Dorsolateral prefrontal cortex (tissue), 122 donors: ENCODE measurements at places on chromosomes 16 and 17. TPM values are rescaled to one million over a fixed set of nuclear protein-coding genes. Genes with fewer than 3 reads are reported as not detected.

ASGR2 gene
- total RNA-seq, result 0.88 TPM

HOXB13 gene
- total RNA-seq, result not detected

GH2 gene
- total RNA-seq, result not detected

CCL4 gene
- 3.0 TPM for total RNA-seq

C1QL1 gene
- total RNA-seq, result 27.9 TPM

TBC1D3I gene
- 0.79 TPM for total RNA-seq

NPB gene
- total RNA-seq, result 4.1 TPM

DHX58 gene
- 17.1 TPM for total RNA-seq

NKD1 gene
- total RNA-seq, result 16.5 TPM

TNRC6A gene
- 167 TPM for total RNA-seq

KRTAP4-1 gene
- not detected for total RNA-seq

GPR142 gene
- 0.98 TPM for total RNA-seq

LGALS9B gene
- total RNA-seq, result not detected

DNAH3 gene
- 0.36 TPM for total RNA-seq

KRT39 gene
- not detected for total RNA-seq

EFNB3 gene
- total RNA-seq, result 18.5 TPM

C1QTNF8 gene
- not detected for total RNA-seq

ZNF385C gene
- total RNA-seq, result 2.2 TPM

VTN gene
- 3.0 TPM for total RNA-seq

TM4SF5 gene
- total RNA-seq, result not detected

TUBB3 gene
- total RNA-seq, result 162 TPM

CASKIN2 gene
- 44.4 TPM for total RNA-seq

TRIM16 gene
- 16.5 TPM for total RNA-seq

ARL4D gene
- total RNA-seq, result 20.1 TPM

GAS2L2 gene
- 1.9 TPM for total RNA-seq

TBC1D3 gene
- total RNA-seq, result not detected

PIMREG gene
- not detected for total RNA-seq

PITPNM3 gene
- total RNA-seq, result 49.4 TPM

RAP1GAP2 gene
- 134 TPM for total RNA-seq

ADORA2B gene
- total RNA-seq, result 7.5 TPM

LRRC37A gene
- total RNA-seq, result 5.4 TPM

RRN3 gene
- total RNA-seq, result 27.4 TPM

PLSCR3 gene
- 12.9 TPM for total RNA-seq

KRTAP4-5 gene
- total RNA-seq, result not detected

CCL7 gene
- not detected for total RNA-seq

ALOX12B gene
- 0.81 TPM for total RNA-seq

DRC3 gene
- total RNA-seq, result 6.5 TPM

KRT17 gene
- 21.5 TPM for total RNA-seq

CDC6 gene
- total RNA-seq, result 6.5 TPM

SDK2 gene
- 7.9 TPM for total RNA-seq

KRTAP9-3 gene
- total RNA-seq, result not detected

CES3 gene
- total RNA-seq, result 4.0 TPM

NAA60 gene
- total RNA-seq, result 57.2 TPM

PIRT gene
- total RNA-seq, result 2.3 TPM

COG7 gene
- total RNA-seq, result 38.0 TPM

RAB26 gene
- 58.6 TPM for total RNA-seq

KRT12 gene
- total RNA-seq, result not detected

ITGAX gene
- total RNA-seq, result 5.4 TPM

PLLP gene
- 128 TPM for total RNA-seq

C1QTNF1 gene
- 8.0 TPM for total RNA-seq

HLF gene
- 150 TPM for total RNA-seq

CDH13 gene
- 59.8 TPM for total RNA-seq

CRHR1 gene
- total RNA-seq, result 33.0 TPM

CLEC18A gene
- 4.0 TPM for total RNA-seq

CUEDC1 gene
- 50.2 TPM for total RNA-seq

CDIPT gene
- total RNA-seq, result 86.9 TPM

PGAP6 gene
- 22.2 TPM for total RNA-seq
